ENCODE measurements at places on chromosomes 6 and 20.

DNA sequence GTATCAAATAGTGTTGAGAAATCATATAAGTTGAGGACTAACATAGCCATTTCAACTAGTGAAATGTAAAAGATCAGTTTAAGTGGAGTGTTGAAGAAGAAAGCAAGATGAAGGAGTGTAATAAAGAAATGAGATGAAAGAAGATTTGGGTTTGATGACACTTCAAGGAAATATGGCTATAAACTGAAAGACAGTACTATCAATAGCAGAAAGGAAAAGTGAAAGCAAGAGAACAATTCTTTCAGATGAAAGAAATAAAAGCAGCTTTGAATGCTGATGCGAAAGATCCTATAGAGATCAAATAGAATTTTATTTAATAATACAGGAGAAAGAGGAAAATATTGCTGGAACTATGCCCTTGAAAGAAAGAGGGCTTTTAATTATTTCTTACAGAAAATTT, 92.8 kb upstream of the PRSS16 start:
- no peak for DNase-seq

DNA sequence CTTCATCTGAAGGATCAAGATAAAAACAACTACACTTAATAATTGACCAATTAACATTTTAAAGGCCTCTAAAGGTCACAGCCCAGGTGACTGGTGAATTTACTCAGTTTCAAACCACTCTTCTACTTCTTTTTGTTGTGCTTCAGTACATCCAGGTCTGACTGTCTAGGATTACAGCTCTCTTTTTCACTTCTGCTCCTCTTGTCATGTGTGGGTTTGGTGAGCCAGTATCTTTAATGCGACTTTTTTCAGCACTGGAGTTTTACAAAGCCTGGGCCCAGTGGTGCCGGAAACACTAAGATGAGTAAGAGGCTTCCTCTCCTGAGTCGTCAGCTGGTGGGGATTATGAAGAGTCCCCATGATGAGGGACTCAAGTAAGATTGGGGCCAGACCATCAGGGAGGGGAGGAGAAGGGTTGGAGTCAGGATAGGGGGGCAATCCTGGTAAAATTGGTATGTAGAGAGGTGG, 27.0 kb downstream of the HECA start:
- peak; percentile 5 for DNase-seq

DNA sequence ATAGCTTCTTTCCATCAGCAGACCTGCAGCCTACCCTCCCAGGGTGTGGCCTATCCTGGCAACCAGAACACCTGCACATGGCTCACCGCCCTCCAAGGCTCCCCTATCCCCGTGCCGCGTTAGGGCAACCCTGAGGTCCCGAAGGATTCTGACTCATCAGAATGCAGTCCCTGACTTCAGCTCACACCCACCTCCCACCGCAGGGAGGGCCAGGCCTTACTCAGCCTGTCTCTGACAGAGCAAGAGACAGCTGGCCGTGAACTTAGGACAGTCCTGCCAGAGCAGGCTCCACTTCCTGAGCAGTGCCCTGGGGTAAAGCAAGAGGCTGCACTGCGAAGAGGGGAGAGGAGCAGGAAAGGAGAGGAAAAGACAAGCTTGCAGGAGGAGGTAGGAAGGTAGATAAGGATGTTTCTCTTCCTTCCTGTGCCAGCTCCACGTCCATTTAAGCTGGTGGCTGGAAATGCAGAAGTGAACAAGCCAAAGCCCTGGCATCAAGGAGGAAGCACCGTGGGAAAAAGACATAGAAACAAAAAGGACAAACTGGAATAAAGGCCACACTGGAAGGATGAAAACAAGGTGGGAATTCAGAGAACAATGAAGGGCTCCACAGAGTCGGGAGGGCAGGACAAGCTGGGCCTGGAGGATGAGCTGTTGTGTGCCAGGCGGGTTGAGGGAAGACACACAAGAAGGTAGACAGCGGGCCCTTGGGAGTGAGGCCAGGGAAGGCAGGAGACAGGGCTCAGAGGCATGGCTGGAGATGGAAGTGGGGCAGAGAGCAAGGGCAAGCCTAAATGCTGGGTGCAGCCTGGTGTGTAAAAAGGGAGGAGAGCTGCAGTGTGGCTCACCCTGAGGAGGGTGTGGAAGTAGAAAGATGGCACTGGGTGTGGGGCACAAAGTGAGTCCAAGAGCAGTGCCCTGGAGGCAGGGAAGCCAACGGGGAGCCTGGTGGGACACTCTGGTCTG, 102.7 kb downstream of the SLC23A2 start:
- no peak for DNase-seq

- no peak for DNase-seq
These were observed 130.1 kb upstream of the ASCC3 start for GRCh38 chr6:101011186-101011585.

GRCh38 chr6:72386324-72386723, 235.5 kb upstream of the KCNQ5 start:
- DNase-seq = no peak

DNA sequence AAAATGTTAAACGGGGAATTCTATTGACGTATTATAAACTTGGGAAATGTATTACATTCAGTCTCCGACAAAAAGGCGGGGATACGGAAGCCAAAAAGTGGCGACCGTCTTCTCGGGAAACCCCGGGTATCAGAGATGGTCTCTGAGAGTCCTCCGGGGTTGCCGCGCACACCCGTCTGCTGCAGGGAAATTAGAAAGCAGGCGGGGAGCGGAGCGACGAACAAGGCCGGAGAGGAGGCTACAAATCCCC, 1.5 kb downstream of the SALL4 start:
- no peak for DNase-seq
